ENCODE measurements at places on chromosomes 3 and 15. TPM values are rescaled to one million over a fixed set of nuclear protein-coding genes. Genes with fewer than 3 reads are reported as not detected.

DNA sequence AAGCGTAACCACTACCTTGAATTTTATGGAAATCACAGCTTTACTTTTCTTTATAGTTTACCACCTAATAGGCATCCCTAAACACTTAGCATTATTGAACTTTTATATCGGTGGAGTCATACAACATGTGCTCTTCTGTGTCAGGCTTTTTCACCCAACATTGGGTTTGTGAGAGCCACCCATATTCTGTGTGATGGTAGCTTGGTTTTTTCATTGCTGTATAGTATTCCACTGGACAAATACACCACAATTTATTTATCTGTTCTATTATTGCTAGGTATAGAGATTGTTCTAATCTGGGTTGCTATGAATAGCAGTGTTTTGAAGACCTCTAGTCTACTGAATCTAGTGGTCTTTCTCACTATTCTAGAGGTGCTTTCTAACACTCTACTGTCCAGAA is 31.6 kb upstream of the ATP1B3 start:
- DNase-seq, result no peak

DNA sequence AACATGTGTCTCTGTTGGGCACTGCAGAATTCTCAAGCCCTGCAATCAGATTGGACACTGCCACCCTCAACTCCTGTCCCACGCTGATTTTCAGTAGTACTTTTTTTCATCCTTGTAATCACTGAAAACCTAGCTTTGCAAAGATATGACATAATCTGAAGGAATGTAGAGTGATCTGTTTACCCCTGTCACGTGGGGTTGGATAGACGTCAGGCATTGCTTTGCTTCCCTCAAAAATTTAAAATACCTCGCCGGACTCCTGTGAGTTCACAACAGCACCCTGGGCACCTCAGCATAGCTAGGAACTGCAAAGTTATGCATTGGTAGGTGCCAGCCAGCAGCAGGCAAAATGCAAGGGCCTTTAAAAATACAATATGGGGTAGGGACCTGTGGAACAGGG is 71.1 kb upstream of the OXTR start:
- no peak for DNase-seq

DNA sequence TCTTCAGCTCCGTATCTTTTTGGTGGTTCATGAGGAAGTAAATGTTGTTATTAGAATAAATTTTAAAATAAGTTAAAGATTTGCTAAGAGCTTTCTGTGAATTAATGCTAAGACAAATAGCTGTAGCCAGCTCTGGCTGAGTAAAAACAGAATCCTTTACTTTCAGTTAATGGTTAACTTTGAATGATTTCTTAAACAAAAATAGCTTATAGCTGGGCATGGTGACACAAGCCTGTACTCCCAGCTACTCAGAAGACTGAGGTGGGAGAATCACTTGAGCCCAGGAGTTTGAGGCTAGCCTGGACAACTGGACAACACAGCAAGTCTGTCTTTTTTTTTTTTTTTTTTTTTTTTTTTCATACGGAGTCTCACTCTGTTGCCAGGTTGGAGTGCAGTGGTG is 25.0 kb downstream of the TCAIM start:
- DNase-seq, result no peak

- no peak for DNase-seq
Measured at GRCh38 chr3:150721285-150722130, 17.8 kb upstream of the ERICH6 start.

DNA sequence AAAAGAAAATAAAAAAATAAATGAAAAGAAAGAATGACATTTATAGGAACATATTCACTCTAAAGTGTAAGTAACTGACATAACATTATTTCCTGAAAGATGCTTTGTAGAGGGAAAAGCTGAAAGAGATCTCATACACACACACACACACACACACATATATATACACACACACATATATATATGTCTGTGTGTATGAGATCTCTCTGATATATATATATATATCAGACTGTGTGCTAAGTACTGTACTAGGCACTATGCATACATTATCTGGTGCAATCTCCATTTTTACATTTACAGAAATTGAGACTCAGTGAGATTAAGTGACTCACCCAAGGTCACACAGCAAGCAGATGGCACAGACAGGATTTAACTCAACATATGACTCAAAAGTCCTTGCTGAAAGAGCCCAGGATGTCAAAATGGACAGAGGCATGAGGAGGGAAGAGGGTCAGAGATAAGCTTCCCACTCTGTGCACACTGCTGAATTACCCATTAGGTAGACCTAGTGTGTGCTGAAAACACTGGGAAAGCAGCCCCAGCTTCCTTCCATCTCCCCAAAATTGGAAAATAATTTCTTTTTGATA is 15.0 kb downstream of the BHLHE40 start:
- no peak for DNase-seq

DNA sequence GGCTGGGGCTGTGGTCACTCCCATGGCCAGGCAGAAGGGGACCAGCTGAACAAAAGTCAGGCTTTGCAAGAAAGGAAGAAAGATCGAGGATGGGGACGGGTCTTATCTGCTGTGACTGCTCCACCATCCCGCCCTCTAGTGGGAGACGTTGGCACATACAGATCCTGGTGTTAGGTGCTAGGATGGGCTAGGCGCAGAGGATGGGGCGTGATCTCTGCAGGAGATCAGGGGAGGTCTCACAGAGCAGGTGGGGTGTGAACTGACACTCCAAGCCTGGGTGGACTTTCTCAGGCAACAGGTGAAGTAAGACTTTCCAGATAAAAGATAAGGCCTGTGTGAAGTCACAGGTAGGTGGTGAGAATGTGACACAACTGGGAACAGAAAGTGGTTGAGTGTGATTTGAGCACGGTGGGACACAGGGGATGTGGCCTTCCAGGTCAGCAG is 141.9 kb upstream of the SMAD3 start:
- no peak for DNase-seq

DNA sequence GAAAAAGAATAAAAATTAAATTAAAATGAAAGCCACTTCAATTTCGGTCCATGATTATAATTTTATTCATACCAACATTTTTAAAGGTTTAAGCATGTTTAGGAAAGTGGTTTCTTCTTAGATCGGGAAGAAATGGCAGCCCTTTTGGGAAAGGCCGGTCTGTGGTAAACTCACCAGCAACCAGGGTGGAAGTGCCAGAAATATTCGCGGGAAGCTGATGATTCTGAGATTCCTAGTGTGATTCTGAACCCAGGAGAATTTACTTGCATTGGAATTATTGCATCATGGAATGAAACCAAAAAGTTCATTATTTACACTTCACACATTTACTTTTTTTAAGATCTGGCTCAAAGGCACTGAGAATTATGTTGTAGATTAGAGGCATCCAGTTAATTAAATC is 97.2 kb upstream of the CCNL1 start:
- no peak for DNase-seq

DNA sequence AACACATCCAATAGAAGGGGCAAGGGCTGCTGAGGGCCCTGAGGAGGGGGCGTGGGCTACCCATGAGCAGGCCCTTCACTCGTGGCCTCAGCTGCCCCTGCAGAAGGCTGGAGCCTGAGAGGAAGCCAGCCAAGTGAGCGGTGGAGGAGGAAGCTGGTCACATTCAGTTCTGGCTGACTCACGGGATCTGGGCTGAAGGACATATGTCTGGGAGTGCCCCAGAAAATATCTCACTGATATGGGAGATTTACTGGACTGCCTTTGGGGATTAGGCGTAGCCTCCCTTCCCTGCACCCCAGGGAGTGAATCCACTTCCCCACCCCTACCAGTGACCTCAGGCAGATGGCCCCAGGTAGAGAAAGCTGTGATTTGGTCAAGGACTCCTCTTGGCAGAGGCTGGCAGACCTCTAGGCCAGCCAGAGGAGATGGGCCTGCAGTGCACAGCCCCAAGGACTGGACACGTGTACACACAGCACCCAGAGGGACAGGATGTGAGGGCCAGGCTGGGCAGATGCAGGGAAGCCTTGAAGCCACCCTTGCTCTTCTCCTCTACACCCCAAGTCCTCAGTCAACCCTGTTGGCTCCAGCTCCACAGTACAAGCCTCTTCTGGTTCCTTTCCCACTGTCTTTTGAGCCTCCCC is 14.2 kb upstream of the ANKDD1A start:
- no peak for DNase-seq

GRCh38 chr3:61530355-61530754 is 31.0 kb upstream of the PTPRG start:
- DNase-seq, result no peak

- no peak for DNase-seq
Measured at GRCh38 chr3:79405183-79405582, 362.6 kb downstream of the ROBO1 start.

GRCh38 chr3:78844307-78844706 is 923.5 kb downstream of the ROBO1 start:
- no peak for DNase-seq

DNA sequence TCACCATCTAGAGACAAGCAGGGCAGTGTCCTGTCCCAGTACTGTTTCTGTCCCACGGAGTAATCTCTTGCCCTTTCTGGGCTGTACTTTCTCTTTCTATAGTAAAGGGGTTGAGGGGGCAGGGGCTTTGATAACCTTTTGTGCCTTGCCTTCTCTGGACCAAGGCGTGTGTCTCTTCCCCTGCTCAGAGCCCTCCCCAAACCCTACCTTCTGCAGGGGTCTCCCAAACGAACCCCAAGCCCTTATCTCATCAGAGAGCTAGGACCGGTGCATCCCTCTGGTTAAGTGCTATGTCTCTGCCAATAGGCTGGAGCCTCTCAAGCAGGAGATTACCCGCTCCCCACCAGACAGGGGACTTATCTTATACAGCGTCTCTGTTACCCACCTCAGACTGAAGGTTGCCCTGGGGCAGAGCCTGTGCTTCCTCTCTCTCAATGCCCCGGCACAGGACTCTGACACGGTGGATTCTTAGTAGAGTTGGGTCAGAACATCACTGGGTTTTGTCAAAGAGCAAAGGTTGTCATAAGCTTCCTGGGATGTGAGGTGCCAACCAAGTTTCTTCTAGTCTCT is 2.9 kb downstream of the PLEKHO2 start:
- DNase-seq, result no peak

GRCh38 chr3:186109897-186110803 is 1.3 kb upstream of the ETV5 start:
- no peak for DNase-seq

DNA sequence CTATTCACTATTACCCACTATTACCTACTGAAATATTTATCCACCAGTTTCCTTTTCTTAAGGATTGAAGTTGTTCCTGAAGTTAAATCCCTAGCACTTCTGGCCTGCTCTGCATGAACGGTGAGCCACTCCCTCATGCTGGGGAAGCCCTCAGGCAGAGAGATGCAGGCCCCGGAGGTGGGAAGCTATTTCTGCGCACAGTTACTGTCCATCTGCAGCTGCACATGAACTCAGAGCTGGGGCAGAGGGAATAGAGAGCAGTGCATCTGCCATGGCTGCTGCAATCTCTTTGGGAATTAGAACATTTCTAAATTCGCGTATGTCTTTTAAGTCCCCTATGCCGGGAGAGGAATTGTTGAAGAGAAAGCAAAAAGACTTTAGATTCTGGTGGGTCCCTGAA is 6.3 kb upstream of the GALNT15 start:
- no peak for DNase-seq

DNA sequence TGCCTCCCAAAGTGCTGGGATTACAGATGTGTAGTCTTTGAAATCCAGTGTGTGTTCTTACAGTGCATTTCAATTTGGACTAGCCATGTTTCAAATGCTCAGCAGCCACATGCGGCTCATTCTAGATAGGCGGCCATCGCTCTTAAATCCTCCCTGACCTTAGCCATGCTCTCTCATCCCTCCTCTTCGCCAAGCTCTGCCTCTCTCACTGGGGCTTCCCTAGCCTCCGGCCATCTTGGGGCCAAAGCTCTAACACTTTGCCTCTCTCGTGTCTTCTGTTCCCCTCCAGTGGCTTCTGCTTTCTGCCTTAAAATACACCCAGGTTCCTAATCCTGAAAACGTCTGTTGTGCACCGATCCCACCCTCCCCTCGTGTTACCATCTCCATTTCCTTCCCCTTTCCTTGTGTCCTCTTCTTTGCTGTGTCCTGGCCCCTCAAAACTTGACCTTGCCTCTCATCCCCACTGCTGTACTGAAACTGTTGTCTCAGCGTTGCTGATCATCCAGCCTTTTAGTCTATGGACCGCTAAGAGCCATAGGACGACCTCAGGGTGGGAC is 1.4 kb upstream of the GHRL start:
- DNase-seq, result no peak

- no peak for DNase-seq
Measured at GRCh38 chr3:24641628-24642027, 147.0 kb upstream of the THRB start.

- no peak for DNase-seq
Measured at GRCh38 chr3:184651904-184652303, 60.0 kb downstream of the MAGEF1 start.

GRCh38 chr3:172550347-172550943 is 27.2 kb upstream of the TNFSF10 start:
- no peak for DNase-seq

- no peak for DNase-seq
Measured at GRCh38 chr3:14141144-14141543, 16.3 kb downstream of the TMEM43 start.

DNA sequence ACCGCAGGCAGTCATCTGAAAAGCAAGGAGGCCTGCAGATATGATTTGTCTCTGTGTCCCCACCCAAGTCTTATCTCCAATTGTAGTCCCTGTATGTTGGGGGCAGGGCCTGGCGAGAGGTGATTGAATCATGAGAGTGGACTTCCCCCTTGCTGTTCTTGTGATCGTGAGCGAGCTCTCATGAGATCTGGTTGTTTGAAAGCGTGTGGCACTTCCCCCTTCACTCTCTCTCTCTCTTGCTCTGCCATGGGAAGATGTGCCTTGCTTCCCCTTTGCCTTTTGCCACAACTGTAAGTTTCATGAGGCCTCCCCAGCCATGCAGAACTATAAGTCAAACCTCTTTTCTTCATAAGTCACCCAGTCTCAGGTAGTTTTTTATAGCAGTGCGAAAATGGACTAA is 83.3 kb downstream of the TMCO5A start:
- no peak for DNase-seq

DNA sequence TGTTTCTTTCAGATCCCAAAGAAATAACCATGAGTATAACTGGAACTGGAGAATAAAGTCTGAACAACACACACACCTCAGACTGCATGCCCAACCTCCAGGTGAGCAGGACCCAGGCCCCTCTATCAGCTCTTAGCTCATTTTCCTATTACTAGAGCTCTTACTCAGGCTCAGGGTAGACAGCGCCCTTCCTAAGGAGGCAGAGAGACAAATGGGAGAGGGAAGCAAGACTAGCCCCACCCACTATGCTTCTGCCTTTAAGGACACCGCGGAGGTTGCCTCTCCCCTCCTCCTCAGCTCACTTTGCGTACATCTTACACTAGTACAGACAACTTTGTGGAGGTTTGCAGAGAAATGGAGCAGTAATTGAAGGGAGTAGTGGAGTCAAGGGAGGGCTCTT is 44.0 kb upstream of the GLCE start:
- DNase-seq, result no peak

- no peak for DNase-seq
Measured at GRCh38 chr3:105611304-105612192, 244.8 kb downstream of the ALCAM start.

The HESX1 gene
- 0.89 TPM for total RNA-seq

The LRRIQ4 gene
- total RNA-seq, result not detected

The FETUB gene
- total RNA-seq, result not detected

The CCDC13 gene
- 3.1 TPM for total RNA-seq

The RAB6B gene
- total RNA-seq, result 9.5 TPM

The PPM1L gene
- total RNA-seq, result 10.0 TPM

The DAZL gene
- total RNA-seq, result not detected

The EXD1 gene
- total RNA-seq, result not detected

The KBTBD12 gene
- 1.1 TPM for total RNA-seq

The SEMA5B gene
- total RNA-seq, result 10.1 TPM

The ARNT2 gene
- total RNA-seq, result 16.6 TPM

The MNS1 gene
- 5.1 TPM for total RNA-seq

The NCEH1 gene
- 10.1 TPM for total RNA-seq

The CXCR6 gene
- total RNA-seq, result 0.49 TPM

The FRMD5 gene
- 6.7 TPM for total RNA-seq

The RTP4 gene
- total RNA-seq, result 2.1 TPM

The FGF7 gene
- total RNA-seq, result 239 TPM

The AAGAB gene
- total RNA-seq, result 23.2 TPM
